ENCODE measurements at places on chromosomes 2 and 18. TPM values are rescaled to one million over a fixed set of nuclear protein-coding genes. Genes with fewer than 3 reads are reported as not detected.

The ERBB4 gene
- 42.3 TPM for polyA plus RNA-seq

GRCh38 chr2:25981596-25982272 lies 563 bp downstream of the KIF3C start:
- DNase-seq = no peak

DNA sequence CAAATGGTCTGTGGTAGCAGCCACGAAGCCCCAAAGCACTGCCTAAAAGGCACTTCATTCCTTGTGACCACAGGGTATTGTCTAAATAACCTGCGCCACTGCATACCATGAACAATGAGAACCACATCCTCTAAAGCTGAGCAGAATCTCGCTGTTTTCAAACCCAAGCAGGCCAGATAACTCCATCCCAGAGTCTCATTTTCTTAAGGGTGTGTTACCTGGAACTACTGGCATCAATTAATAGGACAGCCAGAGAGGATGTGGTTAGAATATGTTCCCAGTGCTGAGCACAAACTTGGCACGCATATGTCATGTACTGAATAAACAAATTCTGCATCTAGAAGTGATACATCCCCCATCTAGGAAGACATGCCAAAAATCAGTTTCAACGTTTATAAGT lies 13.0 kb downstream of the VPS4B start:
- DNase-seq = no peak

The RIT2 gene
- not detected for polyA plus RNA-seq

DNA sequence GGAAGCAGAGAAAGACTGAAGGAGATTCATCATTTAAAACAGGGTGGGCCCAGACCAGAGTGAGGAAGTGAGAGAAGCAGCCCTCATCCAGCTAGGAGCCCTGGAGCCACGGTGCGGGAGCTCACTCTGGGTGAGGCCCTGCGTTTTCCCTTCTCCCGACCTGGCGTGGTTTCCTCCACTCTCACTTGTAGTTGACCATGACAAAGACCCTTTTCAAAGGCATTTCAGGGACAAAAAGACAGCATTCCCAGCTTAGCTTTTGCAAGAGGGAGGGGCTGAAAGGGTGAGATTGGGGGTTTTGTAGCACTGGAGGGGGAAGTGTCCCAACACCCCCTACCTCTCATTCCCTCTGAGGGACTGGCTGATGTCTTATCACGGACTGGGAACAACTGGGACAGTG lies 56.6 kb downstream of the TRPM8 start:
- DNase-seq = no peak

The ERMN gene
- 0.54 TPM for polyA plus RNA-seq

- DNase-seq = no peak
Observed at GRCh38 chr2:162704496-162704895, 134.1 kb downstream of the KCNH7 start.

The TMEM163 gene
- 1.7 TPM for polyA plus RNA-seq

GRCh38 chr2:189874586-189875320 lies 90.5 kb downstream of the PMS1 start:
- DNase-seq = no peak

The VWA3B gene
- 0.47 TPM for polyA plus RNA-seq

- no peak for DNase-seq
Observed at GRCh38 chr2:217412721-217413120, 552.9 kb upstream of the TNP1 start.

DNA sequence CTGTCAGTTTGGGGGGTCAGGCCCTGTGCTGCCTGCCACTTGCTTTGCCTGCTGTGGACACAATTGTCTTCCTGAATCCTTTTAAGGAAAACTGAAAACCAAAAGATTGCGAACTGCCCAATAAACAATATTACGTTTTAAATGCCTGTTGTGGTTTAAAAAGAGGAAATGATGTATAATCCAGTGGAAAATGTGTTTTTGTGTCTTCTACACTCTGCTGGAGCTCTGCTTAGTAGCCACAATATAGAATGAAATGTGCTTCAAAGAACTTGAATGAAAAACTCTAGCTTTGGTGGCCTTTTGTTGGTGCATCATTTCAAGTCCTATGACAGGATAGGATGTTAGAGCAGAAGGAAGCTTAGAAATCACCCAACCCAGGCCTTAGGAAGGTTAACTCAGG lies 23.2 kb upstream of the CABYR start:
- no peak for DNase-seq

DNA sequence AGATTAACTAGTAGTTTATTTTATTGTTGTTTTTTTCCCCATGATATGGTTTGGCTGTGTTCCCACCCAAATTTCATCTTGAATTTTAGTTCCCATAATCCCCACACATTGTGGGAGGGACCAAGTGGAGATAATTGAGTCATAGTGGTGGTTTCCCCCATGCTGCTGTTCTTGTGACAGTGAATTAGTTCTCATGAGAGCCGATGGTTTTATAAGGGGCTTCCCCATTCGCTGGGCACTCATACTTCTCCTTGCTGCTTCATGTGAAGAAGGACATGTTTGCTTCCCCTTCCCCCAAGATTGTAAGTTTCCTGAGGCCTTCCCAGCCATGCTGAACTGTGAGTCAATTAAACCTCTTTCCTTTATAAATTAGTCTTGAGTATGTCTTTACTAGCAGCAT lies 36.5 kb downstream of the GALNT14 start:
- DNase-seq = no peak

DNA sequence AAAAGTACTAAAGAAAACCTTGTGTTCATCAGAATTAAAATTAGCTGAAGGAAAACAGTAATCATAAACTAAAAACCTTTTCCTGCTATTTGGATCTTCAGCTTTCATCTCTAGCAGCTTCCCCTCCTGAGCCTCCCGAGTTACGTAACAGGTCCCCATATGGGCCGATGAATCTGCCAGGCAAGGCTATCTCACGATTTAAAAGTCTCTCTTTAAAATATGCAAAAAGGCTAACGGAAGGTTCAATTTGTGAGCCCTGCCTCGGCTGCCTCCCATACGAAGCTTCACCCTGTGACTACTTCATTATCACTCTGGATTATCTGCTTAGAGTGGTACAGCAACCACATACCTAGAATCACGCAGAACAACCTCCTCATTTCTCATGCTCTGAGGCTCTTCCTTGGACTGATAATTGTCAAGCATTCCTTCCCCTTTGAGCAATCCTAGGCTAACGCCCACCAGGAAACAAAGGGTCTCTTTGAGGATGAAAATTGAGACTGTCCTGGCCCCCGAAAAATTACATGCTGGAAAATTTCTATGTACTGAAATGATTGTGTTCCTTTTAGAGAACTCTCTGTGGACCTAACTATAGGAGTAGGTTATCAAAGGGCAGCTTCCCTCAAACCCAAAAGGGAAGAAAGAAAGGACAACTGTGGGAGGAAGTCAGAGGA lies 147.4 kb downstream of the ZEB2 start:
- DNase-seq = no peak

- DNase-seq = no peak
Observed at GRCh38 chr18:43819397-43819796, 542.1 kb upstream of the SYT4 start.

DNA sequence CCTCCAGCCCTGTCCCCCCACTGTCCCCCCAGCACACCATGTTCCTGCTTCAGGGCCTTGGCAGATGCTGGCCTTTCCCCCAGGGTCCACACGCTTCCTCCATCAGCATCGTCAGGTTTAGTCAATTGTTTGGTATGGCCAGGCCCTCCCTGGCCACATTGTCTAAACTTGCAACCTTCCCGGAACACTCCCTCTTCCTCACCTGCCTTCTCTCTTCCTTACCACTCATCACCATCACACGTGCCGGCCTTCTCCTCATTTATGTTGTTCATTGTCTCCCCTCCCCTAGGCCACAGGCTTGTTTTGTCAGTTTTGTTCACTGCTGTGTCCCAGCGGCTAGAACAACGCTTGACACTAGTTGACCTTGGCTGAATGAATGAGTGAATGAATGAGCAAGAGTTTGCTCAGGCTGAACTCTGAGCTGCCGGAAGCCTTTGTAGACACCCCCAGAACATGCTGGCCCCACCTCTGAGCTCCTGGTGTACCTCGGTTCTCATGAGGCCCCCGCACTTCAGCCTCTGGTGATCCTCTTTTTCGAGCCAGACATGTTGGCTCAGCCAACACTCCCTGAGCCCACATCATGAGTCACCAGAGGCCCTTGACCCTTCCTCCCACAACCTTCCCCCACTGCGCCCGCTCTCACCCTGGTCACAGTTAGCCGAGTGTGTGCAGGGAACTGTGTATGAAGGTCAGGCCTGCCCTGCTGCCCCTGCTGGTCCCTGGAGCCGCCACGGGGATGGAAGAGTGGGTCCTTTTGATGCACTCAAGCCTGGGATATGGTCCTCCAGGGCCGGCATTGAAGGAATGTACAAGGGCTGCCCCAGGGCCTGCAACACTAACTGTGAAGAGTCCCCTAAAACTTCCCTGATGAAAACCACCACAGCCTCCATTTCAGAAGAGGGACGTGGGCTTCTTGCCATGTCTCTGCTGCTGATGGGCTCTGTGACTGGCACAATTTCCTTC lies 57.5 kb downstream of the HS1BP3 start:
- no peak for DNase-seq

The PKP4 gene
- 148 TPM for polyA plus RNA-seq

- no peak for DNase-seq
Observed at GRCh38 chr2:8576525-8577167, 105.2 kb upstream of the ID2 start.

GRCh38 chr2:76080154-76080553 lies 369.4 kb upstream of the GCFC2 start:
- DNase-seq = no peak

The KCNJ3 gene
- polyA plus RNA-seq = 7.9 TPM

The CFC1B gene
- polyA plus RNA-seq = not detected

DNA sequence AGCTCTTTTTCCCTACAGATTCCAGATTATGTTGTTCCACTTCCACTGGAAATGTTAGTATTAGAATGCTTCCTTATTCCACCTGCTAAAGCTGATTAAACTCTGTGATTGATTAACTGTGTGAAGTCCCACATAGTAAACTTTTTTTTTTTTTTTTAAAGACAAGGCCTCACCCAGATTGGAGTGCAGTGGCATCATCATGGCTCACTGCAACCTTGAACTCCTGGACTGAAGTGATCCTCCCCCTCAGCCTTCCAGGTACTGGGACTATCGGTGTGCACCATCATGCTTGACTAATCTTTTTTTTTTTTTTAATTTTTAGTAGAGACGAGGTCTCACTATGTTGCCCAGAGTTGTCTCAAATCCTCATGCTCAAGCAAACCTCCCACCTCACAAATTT lies 108.5 kb upstream of the RBMS1 start:
- DNase-seq = no peak

- no peak for DNase-seq
Observed at GRCh38 chr2:215668378-215668775, 232.5 kb upstream of the FN1 start.
